ENCODE measurements at places on chromosomes 11 and 22.
A peak's percentile ranks its signal among the peaks of the same experiment; 100 is the strongest.

- no peaks in the 10 kb centered on the region for H3K4me1 ChIP-seq
- no peak overlapping the region for H3K4me3 ChIP-seq
- no peak overlapping the region for H3K27ac ChIP-seq
- no peaks in the 10 kb centered on the region for H3K36me3 ChIP-seq
These were observed 58.8 kb upstream of the RRAS2 start for GRCh38 chr11:14417617-14418374.

DNA sequence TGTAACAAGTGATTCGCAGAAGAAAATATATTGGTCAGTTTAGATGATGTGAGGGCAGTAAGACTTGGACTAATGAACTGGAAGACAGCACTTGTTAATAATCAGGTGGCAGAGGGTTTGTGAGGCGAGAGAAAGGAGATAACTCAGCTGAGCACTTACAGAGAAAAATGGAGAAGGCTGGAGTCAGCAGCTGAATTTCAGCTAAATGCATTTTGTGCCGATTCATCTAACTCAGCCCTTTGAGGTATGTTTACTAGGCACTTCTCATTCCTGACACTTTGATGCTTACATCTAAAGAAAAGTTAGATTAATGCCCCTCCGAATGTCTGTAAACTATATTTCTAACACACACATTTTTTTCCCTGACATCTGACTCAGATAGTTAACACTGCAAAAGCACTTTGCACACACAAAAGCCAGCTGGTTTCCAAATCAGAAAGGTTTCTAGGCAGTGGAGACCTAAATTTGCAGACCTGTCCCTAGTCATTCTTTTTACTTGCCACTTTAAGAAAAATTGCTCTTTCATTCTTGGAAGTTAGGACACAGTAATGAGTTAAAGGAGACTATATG, 859.5 kb upstream of the CCDC90B start:
- H3K36me3 ChIP-seq, result no peaks in the 10 kb centered on the region
- H3K27me3 ChIP-seq, result no peaks in the 10 kb centered on the region
- DNase-seq, result no peak
- no peaks in the 10 kb centered on the region for H3K4me1 ChIP-seq

GRCh38 chr11:45436966-45437365, 150.8 kb upstream of the SYT13 start:
- DNase-seq, result no peak
- H3K27ac ChIP-seq, result no peak overlapping the region
- no peak overlapping the region for H3K4me3 ChIP-seq
- H3K4me1 ChIP-seq, result no peaks in the 10 kb centered on the region

DNA sequence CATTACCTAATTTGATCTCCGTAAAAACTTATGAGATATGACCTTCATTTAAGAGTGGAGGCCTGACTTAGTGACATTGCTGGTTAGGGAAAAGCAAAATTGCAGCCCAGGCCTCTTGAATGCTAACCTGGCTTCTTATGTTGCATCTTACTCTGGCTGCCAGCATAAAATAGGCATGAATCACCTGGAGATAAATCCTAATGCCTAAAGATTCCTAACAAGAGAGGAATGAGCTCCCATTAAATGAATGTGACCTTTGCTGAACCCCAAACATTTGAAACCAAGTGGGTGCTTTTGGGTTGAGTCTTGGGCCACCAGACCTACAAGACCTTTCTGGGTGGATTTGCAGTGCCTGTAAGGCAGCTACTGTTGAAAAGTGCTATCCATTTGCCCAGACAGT, 1145.6 kb upstream of the TENM4 start:
- no peaks in the 10 kb centered on the region for H3K27me3 ChIP-seq
- H3K4me3 ChIP-seq, result no peak overlapping the region
- no peaks in the 10 kb centered on the region for H3K36me3 ChIP-seq
- DNase-seq, result no peak

GRCh38 chr11:6438979-6439571, 1.7 kb downstream of the HPX start:
- H3K36me3 ChIP-seq, result no peaks in the 10 kb centered on the region
- no peak overlapping the region for H3K4me3 ChIP-seq
- H3K27ac ChIP-seq, result no peak overlapping the region
- H3K27me3 ChIP-seq, result no peaks in the 10 kb centered on the region
- peak; percentile 70 for DNase-seq
- no peaks in the 10 kb centered on the region for H3K4me1 ChIP-seq

Measured in colonic mucosa (tissue), 4 donors.